Activated CD4-positive, alpha-beta T cell treated with anti-CD3 and anti-CD28 coated beads for 36 hours (primary cell): ENCODE measurements at places on chromosomes 5 and 9. TPM values are rescaled to one million over a fixed set of nuclear protein-coding genes. Genes with fewer than 3 reads are reported as not detected.

DNA sequence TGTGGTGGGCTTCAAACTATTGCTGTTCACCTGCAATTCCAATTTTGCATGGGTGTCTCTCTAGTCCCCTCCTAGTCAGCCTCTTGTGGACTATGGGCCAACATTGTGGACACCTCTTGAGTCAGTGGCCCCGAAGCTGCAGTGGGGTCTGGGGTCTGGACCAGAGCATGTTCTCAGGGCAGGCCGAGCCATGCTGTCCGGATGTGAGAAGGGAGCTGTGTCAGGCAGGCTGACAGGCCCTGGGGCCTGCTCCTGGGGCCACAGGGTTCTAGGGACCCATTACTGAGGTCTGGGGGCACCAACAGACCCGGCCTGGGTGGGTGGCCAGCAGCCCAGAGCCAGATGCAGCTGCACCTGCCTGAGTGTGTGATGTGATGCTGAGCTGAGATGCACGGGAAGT is 16.5 kb upstream of the IRX4 start:
- peaks cover 28% of the 10 kb centered on the region for H3K27me3 ChIP-seq
- no peaks in the 10 kb centered on the region for H3K36me3 ChIP-seq
- H3K4me3 ChIP-seq: no peak overlapping the region
- DNase-seq: no peak
- no peak overlapping the region for H3K27ac ChIP-seq

- no peaks in the 10 kb centered on the region for H3K4me1 ChIP-seq
- DNase-seq: no peak
- no peaks in the 10 kb centered on the region for H3K36me3 ChIP-seq
- no peak overlapping the region for H3K27ac ChIP-seq
- no peaks in the 10 kb centered on the region for H3K27me3 ChIP-seq
These were observed 12.8 kb upstream of the NUP214 start for GRCh38 chr9:131112374-131113154.

DNA sequence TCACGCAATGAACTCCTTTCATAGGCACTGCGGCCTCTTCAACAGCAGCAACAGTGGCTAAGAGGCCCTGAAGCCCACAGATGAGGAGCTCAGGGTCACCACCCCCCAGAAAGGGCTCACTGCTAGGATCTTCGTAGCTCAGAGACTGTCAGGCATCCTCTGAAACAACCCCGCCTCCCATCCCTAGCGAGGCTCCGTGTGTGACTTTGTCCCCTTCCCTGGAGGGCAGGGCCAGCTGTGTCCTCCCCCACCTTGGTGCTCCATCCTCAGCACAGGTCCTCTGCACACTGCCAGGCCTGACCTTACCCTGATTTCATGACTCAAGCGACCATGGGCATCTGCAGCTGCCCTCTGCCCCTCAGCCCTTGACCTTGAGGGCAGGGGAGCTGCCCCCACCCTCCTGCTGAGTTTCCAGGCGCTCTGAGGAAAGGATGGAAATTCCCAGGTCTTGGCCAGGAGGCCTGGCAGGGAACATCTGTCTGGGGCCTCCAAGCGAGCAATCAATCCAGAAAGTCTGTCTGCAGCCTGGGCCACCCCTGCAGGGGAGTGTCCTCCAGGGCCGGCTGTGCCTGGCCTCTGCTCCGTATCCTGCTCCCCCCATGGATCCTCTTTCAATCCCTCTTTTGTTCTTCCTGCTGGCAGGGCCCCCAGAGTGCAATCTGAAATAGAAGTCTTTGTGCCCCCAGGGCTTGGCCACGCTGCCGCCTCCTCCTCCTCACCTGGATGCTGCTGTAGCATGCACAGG is 6.8 kb upstream of the IRX4 start:
- H3K27ac ChIP-seq: no peak overlapping the region
- peaks cover 26% of the 10 kb centered on the region for H3K27me3 ChIP-seq
- no peaks in the 10 kb centered on the region for H3K4me1 ChIP-seq
- no peak overlapping the region for H3K4me3 ChIP-seq

DNA sequence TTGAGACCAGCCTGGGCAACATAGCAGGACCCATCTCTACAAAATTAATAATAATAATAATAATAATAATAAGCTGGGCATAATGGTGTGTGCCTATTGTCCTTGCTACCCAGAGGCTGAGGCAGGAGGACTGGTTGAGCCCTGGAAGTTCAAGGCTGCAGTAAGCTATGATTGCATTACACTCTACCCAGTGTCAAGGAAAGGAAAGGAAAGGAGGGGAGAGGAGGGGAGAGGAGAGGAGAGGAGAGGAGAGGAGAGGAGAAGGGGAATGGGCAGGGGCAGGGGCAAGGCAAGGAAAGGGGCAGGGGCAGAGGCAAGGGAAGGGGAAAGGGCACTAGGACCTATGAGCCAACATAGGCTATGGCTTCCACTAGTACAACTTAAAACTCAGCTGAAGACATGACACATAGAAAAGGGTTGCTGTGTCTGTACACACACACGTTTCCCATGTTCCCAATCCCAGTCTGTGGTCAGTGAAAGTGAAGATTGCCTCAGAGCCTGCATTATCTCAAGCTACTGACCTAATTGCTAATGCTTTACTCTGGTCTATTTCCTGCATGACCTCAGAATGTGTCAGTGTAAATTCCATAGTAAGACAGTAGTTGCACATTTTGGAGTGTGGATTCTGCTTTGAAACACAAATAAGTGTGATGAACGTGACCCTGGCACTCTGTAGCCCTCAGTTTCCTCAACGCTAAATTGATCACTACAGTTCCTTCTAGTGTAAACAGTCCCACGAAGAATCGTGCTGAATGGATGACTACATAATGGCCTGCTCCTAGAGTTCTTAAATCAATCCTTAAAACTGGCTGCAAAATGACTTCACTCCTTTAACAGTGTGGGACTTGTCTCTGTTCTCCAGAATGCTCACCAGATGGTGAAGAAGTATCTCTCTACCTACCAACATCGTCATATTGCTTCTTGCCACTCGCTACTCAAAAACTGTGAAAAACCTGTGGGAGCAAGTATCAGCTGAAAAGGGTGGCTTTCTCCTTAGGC is 497.0 kb downstream of the RAB3C start:
- H3K36me3 ChIP-seq: no peaks in the 10 kb centered on the region
- no peak for DNase-seq
- no peaks in the 10 kb centered on the region for H3K4me1 ChIP-seq
- no peak overlapping the region for H3K27ac ChIP-seq
- no peak overlapping the region for H3K4me3 ChIP-seq

Gene LHX6
- not detected for total RNA-seq

Gene FOXD4L5
- not detected for total RNA-seq

Gene UAP1L1
- total RNA-seq: 14.4 TPM
